Lung microvascular endothelial cell (primary cell): ENCODE measurements at places on chromosomes 3 and 15. TPM values are rescaled to one million over a fixed set of nuclear protein-coding genes. Genes with fewer than 3 reads are reported as not detected.
A peak's percentile ranks its signal among the peaks of the same experiment; 100 is the strongest.

Gene SEMA3G
- 12.9 and 30.5 TPM in 2 replicates for total RNA-seq

Gene AP3B2
- not detected in 2 replicates for total RNA-seq

Gene ANKRD34C
- not detected in 2 replicates for total RNA-seq

Gene PTX3
- 185 and 311 TPM in 2 replicates for total RNA-seq

Gene SLC27A2
- total RNA-seq, result 1.3 and 10.3 TPM in 2 replicates

Gene DNAH12
- total RNA-seq, result under 0.01 TPM in 1 of 2 replicates, not detected in the other

Gene KNG1
- total RNA-seq, result not detected in 2 replicates

Gene NR2E3
- total RNA-seq, result 0.20 and 0.22 TPM in 2 replicates

Gene ACTC1
- not detected in 2 replicates for total RNA-seq

Gene AADACL2
- total RNA-seq, result not detected in 2 replicates

Gene NOX5
- total RNA-seq, result under 0.01 TPM in 1 of 2 replicates, not detected in the other

Gene HRG
- not detected in 2 replicates for total RNA-seq

Gene SLC49A4
- 10.9 TPM in 2 replicates for total RNA-seq

Gene ARPC4
- 247 and 251 TPM in 2 replicates for total RNA-seq

Gene TRNT1
- total RNA-seq, result 12.9 and 31.0 TPM in 2 replicates

GRCh38 chr3:95044101-95044500 is 981.2 kb downstream of the NSUN3 start:
- no peak for DNase-seq

DNA sequence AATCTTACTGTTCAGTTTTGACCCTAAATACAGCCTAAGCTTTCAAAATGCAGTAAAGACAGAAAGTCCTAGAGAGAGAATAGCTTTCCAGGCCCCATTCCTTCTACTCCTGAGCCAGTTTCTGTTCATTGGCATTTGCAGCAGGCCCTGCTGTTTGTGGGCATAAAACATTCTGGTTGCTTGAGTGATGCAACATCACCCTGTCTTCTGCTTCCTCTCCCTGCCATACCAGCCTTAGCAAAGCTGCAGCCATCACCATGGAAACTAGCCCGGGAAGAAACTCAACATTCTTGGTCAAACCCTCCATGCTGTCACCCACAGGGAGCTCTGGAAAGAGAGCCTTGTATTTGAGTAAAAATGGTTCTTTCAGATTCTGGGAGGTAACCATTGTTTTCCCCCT is 325.7 kb downstream of the MAGI1 start:
- DNase-seq, result no peak

GRCh38 chr3:195095704-195096036 is 175.3 kb downstream of the XXYLT1 start:
- DNase-seq, result no peak

GRCh38 chr15:38441130-38441519 is 12.8 kb upstream of the FAM98B start:
- DNase-seq, result no peak

- no peak for DNase-seq
Measured at GRCh38 chr3:160069986-160070385, 81.4 kb downstream of the IL12A start.

GRCh38 chr3:128381609-128382008 is 85.1 kb downstream of the DNAJB8 start:
- DNase-seq, result no peak

DNA sequence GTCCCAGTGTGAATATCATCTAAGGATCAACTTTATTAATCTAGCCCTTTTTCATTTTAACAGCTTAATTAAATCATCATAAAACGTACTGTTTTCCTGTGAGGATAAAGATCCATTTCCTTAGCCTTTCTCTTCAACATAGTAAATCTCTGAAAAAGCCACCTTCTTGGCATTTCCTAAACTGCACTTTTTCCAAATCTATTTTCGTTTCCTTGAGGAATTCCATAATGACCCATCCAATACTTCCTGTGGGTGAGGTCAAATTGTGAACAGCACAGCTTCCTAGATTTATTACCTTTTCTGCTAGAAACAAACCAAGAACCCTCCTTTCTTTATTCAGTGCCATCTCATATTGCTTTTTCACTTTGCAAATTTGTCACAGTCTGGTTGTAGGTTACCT is 129.4 kb upstream of the CNTN4 start:
- DNase-seq, result no peak

GRCh38 chr15:48541341-48542278 is 103.9 kb downstream of the FBN1 start:
- DNase-seq, result peak; percentile 59

DNA sequence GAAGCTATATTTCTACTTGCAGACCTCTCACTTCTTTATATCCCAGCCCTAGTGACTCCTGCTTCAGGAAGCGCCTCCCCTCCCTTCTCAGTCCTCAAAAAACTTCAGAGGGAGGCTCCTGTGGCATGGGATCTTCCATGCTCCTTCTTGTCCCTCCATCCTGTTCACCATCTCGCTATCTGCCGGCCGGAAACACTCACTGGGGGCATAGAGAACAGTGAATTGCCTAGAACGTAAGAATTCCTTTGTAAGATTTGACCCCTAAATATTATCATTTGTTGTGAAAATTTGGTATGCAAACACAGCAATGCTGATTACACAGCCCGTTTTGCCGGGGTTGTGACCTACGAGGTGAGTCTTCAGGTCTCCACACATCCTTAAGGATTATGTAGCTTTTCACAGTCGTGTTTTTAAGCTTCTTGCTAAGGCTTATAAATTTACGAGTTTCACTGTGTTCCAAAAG is 218.7 kb upstream of the ATP10A start:
- DNase-seq, result no peak

GRCh38 chr3:112477891-112478290 is 21.4 kb downstream of the BTLA start:
- DNase-seq, result no peak

DNA sequence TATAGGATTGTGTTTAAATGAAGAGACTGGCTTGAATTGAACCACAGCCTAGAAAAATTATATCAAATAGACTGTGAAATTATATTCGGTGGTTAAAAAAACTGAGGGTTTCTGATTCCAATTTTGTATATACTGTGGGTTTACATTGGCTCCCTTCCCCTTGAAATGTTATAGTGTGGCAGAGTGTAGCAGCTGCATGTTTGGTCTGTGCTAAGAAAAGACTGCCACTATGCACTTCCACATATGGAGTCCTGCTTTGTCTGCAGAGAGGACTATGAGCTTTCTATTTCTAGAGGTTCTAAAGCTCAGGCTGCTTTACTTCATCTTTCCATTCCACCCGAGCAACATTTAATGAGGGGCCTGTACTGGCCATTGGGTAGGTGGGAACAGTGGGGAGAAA is 112.3 kb downstream of the P3H2 start:
- DNase-seq, result no peak

DNA sequence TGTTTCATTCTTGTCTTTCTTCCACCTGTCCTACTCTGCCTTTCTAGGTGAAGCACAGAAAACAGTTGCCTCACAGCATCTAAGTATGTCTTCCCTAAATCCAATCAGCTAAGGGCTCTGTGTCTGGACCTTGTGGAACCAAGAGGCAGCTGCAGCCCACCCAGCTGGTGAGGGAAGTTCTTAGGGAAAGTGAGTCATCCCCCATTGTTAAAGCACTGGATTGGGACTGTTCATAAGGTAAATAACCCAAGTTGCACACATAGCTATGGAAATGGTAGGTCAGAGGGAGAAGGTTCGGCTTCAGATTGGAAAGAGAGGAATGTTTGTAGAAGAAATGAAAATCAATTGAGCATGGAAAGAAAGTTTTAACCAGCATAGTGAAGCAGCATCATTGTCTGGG is 18.0 kb upstream of the ARNT2 start:
- no peak for DNase-seq

DNA sequence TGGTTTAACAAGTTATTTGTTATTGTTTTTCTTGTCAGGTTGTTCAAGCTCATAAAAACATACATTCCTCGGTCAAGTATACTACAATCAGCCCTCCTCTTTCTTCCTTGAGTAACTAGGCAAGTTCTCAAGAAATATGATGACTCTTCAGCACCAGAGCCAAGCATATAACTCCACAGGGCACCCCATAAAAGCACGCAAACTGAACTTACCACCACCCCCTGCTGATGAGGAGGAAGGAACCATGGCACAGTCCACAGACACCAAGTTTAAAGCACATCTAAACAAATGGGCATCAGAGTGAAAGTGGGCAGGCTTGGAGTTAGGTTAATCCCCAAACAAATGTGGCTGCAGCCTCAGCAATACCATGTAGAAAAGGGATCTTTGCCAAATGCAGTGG is 5.3 kb downstream of the IP6K2 start:
- DNase-seq, result no peak

DNA sequence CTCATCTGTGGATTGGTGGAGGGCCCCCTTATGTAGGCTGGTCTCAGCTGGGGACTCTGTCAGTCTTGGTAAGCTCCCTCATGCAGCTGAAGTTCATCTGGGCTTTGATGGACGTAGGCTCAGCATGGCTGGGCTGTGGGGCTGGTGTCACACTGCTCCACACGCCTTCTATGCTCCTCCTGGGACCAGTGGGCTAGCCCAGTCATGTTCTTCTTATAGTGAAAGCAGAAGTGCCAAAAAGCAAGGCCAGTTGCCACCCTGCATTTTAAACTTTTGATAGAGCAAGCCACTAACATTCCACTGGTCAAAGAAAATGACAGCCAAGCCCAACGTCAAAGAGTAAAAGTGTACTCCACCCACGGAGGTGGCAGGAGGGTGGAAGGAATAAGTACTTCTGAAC is 165.5 kb downstream of the MEX3B start:
- no peak for DNase-seq

DNA sequence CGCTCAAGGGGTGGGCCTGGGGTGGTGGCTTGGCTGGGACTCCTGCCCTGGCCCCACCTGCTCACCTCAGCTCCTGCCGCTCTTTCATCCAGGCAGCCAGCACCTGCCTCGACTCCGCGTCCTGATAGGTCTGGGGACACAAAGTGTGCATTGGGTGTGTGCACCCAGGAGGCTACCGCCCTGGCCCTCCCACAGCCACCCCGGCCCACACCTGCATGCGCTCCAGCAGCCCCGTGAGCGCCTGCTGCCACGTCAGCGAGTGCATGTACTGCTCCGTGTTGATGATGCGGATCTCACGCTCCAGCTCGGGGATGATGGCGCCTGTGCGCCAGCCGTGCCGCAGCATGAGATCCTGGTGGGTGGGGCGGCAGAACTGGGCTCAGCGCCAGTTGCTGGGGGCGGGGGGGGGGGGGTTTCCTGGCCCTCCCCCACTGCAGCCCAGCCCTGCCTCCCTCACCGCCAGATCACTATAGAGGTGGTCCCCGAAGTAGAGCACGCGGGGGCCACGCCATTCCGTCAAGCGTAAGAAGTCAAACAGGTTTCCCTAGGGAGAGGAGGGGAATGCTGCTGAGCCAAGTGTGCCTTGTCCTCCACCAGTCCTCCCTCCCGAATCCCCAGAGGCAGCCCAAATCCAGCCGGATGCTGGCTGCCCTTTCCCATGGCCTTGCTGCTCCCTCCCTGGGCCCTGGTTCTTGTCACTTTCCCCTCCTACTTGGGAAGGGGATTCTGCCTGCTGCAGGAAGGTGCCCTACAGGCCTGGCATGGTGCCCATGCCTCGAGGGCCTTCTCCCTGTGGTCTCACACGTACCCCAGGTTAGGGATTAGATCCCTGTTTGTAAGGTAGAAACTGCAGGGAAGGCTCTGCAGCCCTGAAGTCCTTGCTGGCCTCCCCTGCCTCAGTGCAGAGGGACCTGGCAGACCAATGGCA is 8.6 kb downstream of the NT5DC2 start:
- peak; percentile 79 for DNase-seq

- DNase-seq, result no peak
Measured at GRCh38 chr3:129989414-129989813, 14.9 kb downstream of the TRH start.

- no peak for DNase-seq
Measured at GRCh38 chr3:4547799-4548198, 54.7 kb downstream of the ITPR1 start.

GRCh38 chr3:143151004-143151731 is 31.6 kb downstream of the CHST2 start:
- DNase-seq, result no peak

DNA sequence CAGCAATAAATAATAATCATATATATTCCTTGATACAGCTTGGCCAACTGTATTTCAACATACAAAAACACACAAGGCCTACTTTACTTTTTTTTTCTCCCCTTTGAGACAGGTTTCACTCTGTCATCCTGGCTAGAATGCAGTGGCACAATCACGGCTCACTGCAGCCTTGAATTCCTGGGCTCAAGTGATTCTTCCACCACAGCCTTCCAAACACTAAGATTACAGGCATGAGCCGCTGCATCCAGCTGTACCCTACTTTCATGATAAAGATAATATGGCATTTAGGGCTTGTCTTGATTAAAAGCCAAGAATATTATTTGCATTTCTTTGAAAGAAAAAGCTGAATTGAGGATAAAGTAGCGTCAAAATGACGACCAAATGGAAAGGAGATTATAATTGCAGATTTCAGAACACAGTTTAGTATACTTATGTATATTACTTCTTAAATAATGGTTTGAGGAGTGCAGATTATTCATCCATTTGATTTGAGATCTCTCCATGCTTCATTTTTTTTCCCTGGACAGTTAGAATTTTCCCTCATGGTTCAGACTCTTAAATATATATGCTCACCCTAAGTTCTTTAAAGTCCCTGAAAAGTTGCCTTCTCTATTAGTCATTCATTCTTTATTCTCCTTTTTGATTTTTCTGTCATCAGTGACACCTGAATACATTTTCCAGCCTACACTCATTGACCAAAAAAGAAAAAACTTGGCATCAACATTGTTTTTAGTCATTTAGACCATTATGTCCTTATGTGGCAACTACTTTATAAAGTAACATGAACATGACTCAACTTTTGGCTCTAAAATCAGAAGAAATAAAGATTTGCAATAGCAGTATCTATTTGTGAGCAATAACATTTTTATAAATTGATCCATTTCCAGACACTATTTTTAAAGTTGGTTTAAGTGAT is 48.5 kb upstream of the MLF1 start:
- DNase-seq, result no peak

DNA sequence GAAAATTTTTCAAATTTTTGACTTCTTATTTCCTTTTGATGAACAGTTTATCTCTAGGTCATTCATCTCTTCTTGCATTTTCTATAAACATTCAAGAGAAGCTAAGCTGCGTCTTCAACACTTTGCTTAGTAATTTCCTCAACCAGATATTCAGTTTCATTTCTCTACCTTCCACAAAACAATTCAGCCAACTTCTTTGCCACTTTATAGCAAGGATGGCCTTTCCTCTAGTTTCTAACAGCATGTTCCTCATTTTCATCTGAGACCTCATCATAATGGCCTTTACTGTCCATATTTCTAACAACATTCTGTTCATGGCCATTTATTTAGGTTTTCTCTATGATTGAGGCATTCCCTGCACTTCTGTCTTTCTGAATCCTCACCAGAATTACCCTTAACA is 90.0 kb downstream of the ARIH1 start:
- DNase-seq, result no peak

DNA sequence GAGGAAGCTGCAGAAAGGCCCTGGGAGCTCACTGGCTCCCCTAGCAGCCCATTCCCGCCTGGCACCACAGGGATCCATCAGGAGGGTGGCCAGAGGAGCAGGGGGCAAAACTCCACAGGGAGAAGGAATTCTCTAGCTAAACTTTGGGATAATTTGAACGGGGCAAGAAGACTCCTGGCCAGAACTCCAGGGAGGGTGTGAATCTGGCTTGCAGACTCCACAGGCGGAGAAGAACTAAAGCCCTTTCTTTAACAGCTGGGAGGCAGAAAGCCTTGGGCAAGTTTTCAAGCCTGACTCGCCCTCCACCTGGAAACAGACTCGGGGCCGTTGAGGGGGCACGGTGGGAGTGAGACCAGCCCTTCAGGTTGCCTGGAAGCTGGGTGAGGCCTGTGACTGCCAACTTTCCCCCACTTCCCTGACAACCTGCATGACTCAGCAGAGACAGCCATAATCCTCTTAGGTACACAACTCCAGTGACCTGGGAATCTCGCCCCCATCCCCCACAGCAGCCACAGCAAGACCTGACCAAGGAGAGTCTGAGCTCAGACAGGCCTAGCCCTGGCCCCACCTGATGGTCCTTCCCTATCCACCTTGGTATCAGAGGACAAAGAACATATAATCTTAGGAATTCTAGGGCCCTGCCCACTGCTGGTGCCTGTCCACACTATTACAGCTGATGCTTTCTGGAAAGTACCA is 28.6 kb downstream of the SLC27A2 start:
- DNase-seq, result no peak
